ENCODE measurements at places on chromosomes 16 and 17.
A peak's percentile ranks its signal among the peaks of the same experiment; 100 is the strongest.

DNA sequence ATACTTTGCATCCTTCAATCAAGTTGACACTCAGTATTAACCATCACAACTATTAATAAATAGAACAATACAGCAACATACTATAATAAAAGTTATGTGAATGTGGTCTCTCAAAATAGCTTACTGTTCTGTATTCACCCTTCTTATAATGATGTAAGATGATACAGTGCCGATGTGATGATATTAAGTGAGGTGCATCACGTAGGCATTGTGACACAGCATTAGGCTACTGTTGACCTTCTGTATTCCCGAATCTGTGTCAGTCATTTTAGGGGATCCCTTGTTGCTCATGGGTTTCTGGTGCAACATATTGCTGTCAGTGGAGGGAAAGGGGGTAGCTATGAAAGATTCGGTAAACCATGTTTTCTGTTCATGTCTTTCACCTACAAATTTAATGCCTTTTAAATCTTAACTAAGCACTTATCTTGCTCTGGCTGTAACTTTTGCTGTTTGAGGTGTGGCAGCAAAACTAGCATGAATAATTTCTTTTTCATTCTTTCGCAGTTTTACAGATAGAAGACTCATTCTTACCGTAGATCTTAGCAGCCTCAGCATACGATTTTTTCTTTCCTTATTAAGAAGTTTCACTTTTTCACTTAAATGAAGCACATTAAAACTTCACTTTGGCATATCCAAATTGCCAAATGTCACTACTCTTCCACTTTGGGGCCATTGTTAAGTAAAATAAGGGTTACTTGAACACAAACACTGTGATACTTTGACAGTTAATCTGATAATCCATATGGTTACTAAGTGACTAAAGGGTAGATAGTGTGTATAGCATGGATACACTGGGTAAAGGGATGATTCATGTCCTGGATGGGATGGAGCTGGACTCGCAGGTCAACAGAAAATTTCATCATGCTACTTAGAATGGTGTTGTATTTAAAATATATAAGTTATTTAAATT, 29.6 kb downstream of the NFAT5 start:
- no peak for DNase-seq

DNA sequence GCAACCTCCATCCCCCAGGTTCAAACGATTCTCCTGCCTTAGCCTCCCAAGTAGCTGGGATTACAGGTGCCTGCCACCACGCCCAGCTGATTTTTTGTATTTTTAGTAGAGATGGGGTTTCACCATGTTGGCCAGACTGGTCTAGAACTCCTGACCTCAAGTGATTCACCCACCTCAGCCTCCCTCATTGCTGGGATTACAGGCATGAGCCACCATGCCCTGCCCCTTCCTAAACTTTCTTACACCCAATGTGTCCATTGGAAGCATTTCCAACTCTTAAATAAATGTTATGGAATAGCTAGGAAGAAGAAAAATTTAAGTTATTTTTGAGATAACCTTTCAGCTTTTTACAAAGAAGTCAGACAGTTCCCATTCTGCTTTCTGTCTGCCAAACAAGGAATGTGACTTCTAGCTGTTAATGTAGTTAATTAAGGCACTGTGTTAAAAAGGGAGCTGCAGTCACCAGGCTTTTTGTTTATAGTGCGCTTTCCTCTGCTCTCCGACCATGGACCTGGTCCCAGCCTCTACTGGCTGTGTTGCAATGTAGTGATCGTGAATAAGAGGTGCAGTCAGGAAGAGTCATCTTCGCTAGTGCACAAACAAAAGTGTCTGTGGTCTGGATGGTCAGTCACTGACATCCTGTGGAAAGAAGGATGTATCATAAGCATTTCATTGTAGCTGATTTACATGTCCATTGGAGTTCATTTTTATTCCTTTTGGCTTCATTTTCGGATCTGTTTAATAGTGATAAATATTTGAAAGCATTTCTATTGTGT, 39.7 kb downstream of the USP10 start:
- no peak for DNase-seq

DNA sequence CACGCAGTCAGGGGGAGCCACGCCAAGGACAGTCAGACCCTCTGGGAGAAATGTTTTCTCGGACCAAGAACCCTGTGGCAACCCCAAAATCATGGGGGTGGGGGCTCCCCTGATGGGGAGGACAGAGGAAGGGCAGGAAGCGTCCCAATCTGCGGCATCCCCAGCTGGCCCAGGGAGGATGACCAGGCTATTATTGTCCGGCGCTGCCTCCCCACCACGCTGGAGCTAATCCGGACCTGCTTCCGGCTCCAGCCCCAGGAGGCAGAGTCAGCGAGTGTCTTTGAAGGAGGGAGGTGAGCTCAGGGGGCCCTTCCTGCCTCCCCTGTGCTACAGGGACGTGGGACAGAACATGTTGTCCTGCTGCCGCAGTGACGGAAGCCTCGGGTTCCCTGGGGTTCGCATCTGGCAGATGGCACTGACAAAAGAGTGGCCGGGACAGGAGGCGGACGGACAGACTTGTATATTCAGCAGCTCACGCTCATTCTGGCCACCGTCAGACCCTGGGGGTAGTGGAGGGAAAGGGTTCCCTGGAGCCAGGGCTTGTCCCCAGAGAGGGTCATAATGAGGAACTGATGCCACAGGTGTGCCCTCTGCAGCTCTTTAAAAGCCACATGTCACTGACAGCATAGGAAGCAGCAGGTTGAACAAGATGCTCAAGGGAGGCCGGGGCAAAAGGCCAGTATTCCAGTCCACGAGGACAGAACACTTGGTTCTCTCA, 54.3 kb upstream of the CDC42EP4 start:
- DNase-seq = no peak

DNA sequence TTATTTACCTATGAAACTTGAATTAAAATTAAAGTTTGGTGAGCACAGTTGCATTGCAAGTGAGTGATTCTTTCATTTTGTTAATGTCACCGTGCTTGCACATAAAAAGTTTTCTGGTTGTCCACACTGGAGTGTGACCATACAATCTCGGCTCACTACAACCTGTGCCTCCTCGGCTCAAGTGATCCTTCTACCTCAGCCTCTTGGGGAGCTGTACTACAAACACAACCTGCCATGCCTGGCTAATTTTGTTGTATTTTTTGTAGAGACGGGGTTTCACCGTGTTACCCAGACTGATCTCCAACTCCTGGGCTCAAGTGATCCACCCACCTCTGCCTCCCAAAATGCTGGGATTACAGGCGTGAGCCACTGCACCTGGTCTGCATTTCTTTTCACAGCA, 50.1 kb upstream of the ADCY7 start:
- DNase-seq = no peak

GRCh38 chr17:78952706-78953105, 27.0 kb downstream of the LGALS3BP start:
- no peak for DNase-seq

- DNase-seq = no peak
Measured at GRCh38 chr17:57328109-57328882, 72.0 kb downstream of the MSI2 start.

GRCh38 chr16:12260647-12261262, 284.2 kb downstream of the SNX29 start:
- DNase-seq = no peak

GRCh38 chr16:70611224-70611598, 35.1 kb upstream of the IL34 start:
- DNase-seq = no peak

GRCh38 chr16:13480801-13481200, 439.2 kb upstream of the ERCC4 start:
- no peak for DNase-seq

GRCh38 chr17:59491353-59492090, 73.9 kb upstream of the DHX40 start:
- DNase-seq = no peak

- no peak for DNase-seq
Measured at GRCh38 chr16:629185-629832, 1.5 kb upstream of the WFIKKN1 start.

DNA sequence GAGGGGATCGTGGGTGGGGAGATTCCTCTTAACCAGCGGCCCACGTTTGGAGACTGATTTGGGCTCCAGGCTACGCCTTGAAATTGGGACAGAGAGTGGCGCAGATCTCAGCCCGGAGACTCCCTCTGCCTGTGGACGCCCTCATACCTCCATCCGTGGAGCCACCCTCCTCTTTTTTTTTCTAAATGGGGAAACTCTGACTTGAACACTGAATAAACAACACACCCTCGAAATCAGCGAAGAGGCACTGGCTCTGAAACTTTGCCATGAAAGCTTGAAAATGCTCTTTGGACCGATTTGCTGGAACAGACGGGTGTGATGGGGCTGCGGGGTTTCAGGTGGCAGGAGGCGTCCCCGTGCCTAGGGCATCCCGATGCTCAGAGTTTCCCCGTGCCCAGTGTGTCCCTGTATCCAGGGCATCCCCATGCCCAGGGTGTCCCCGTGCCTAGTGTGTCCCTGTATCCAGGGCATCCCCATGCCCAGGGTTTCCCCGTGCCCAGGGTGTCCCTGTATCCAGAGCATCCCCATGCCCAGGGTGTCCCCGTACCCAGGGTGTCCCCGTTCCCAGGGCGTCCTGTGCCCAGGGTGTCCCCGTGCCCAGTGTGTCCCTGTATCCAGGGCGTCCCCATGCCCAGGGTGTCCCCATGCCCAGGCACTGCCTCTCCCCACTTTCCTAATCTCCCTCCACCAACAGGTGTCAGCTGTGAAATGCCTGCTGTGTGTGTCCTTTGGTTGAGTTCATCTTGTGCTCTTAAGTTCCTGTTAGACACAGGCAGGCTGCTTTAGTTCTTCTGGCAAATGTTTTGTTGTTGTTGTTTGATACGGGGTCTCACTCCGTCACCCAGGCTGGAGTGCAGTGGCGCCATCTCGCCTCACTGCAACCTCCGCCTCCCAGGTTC, 187.0 kb downstream of the SEC14L1 start:
- DNase-seq = no peak

GRCh38 chr16:22217890-22218730, 12.0 kb downstream of the EEF2K start:
- no peak for DNase-seq

- no peak for DNase-seq
Measured at GRCh38 chr16:75758215-75758614, 31.9 kb upstream of the CPHXL start.

DNA sequence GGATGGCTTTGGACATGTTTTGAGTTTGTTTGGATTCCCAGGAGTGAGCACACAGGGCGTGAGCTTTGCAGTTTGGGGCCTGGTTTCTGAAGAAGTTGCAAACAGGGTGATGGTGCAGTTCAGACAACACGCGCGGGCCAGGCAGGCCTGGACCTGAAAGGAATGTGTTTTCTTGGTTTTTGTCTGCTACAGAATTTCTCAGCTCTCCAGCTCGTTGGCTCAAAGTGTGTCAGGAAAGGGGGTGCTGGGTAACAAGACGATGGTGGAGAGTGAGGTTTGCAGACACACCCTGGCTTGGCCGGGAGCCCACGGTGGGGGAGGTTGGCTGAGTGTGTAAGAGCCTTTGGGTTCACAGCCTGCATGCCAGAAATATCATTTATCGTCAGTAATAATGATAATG, 82.3 kb downstream of the CMIP start:
- DNase-seq = peak; percentile 55

- DNase-seq = no peak
Measured at GRCh38 chr17:15239491-15239890, 25.6 kb downstream of the PMP22 start.

DNA sequence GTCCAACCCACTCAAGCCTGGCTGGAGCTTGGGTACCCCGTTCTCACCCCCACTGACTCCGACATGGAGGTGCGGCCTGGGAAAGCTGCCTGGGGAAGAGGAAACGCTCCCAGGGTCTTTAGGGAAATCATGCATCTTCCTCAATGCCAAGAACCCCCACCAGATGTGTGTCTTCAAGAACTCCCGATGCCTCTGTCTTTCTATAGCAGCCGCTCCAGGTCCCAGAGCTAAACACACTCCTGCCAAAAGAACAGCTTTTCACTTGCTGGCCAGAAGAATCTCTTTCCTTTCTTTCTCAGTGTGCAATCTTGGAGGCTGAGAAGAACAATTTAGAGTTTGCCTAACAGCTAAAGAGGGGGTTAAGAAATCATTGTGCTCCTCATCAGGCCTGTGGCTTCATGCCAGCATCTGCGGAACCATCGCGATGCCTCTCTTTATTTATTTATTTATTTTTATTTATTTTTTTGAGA, 41.1 kb upstream of the MTSS2 start:
- DNase-seq = no peak

GRCh38 chr16:57628008-57628781, at the start of gene ADGRG1:
Gene ADGRG1, plus strand, starts transcription at chr16:57628630. Its CDS starts 21,658 bp downstream, at chr16:57650288.
- DNase-seq = no peak

GRCh38 chr17:27382025-27382424, 74.2 kb upstream of the KSR1 start:
- no peak for DNase-seq

- no peak for DNase-seq
Measured at GRCh38 chr17:36074365-36074764, 10.3 kb downstream of the CCL18 start.

DNA sequence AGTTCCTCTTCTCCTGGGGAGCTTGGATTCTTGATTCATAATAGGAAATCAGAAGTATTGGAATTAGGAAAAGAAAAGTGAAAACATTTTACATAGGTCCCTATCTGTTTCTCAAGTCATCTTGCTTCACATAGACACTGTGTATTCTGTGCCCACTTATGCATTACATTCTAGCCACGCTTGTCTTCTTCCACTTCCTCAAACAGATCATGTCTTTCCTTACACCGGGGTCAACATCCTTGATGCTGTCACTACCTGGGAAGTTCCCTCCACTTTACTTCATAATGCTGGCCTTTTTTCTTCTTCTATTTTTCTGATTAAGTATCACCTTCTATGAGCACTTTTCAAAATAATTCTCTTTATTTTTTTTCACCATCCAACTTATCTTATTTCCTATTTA, 606.4 kb upstream of the CDH8 start:
- no peak for DNase-seq

GRCh38 chr17:7523033-7523432, 25.8 kb upstream of the TNFSF12 start:
- peak; percentile 53 for DNase-seq

GRCh38 chr17:8121681-8122421, 2.1 kb downstream of the HES7 start:
- peak; percentile 43 for DNase-seq

- no peak for DNase-seq
Measured at GRCh38 chr16:17885659-17886207, 415.0 kb upstream of the XYLT1 start.
